Stimulated activated CD8-positive, alpha-beta memory T cell treated with anti-CD3 and anti-CD28 coated beads, Interleukin-12 subunit alpha, Interleukin-12 subunit beta, amount 100 ng/mL, for 4 hours (primary cell): ENCODE measurements at places on chromosomes 12 and 14.
A peak's percentile ranks its signal among the peaks of the same experiment; 100 is the strongest.

- DNase-seq, result no peak
These were observed 380 bp downstream of the ANO2 start for GRCh38 chr12:5944688-5945070.

- DNase-seq, result no peak
These were observed 1.7 kb downstream of the PRMT8 start for GRCh38 chr12:3492793-3493042.

DNA sequence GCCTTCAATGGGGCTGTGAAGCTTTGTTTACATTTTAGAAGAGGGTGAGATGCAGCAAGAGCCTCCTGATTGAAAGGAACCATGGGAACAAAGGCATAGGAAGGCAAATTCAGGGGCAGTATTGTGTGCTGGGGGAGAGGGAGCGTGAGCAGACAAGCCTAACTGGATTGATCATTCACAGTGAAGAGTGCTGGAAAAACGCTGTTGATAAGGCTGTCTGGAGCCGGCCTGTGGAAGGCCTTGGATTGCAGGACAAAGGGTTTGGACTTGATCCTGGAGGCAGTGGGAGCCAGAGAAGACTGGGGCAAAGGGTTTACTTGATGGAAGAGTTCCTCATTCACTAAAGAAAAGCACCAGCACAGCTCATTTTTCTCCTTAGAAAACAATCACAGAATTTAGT lies 160.5 kb downstream of the PAH start:
- DNase-seq, result no peak

GRCh38 chr12:46267825-46268582 lies 839 bp downstream of the SLC38A1 start:
- DNase-seq, result peak; percentile 13

GRCh38 chr14:101412739-101413138 lies 148.6 kb upstream of the DIO3 start:
- DNase-seq, result no peak

DNA sequence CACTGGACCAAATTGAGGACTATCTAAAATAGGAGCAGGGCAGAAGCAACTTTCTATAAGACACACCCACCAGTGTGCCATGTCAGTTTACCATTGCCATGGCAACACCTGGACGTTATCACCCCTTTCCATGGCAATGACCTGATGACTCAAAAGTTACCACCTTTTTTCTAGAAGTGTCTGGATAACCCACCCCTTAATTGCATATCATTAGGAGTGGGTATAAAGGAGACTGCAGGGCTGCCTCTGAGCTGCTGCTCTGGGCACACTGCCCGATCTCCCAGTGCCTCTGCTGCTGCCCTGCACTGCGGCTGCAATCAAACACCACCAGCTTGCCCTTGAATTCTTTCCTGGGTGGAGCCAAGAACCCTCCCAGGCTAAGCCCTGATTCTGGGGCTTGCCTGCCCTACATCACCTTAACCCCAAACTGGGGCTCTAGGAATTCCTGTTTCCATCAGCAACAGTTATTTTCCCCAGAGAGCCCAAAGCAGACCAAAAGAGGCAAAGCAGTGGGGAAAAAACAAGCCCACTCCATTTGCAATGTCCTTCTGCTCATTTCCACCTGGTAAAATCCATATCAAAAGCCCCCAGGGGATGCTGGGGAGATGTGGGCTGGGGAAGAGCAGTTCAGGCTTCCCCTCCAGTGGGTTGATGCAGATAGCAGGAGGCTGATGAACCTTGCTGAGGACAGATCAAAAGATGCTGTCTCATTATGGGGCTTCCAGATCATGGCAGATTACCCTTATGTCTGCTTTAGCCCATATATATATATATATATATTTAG lies 129.5 kb upstream of the NCOR2 start:
- no peak for DNase-seq

- no peak for DNase-seq
These were observed 33.8 kb upstream of the SMUG1 start for GRCh38 chr12:54222609-54223008.

DNA sequence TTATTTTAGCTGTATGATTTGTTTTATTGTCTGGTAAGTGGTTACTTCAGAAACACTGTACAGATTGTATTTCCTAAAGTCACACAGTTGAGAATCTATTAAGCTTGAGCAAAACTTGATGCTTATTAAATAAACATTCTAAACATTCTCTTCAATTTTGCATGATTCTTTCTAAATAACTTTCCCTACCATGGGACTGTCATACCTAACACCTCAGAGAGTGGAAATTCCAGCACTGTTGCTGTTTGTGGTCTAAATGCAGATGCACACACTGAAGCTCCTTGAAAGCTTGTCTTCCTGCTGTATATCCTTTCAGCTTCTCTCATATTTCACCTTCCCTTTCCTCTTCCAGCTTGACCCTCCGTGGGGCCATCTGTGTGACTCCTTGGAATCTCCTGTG lies 392.0 kb downstream of the LRIG3 start:
- no peak for DNase-seq

GRCh38 chr12:3565985-3566384 lies 75.0 kb downstream of the PRMT8 start:
- no peak for DNase-seq

- DNase-seq, result no peak
These were observed 89.7 kb downstream of the FGD4 start for GRCh38 chr12:32489070-32489469.

GRCh38 chr14:50263321-50263720 lies 31.9 kb upstream of the SOS2 start:
- DNase-seq, result no peak

DNA sequence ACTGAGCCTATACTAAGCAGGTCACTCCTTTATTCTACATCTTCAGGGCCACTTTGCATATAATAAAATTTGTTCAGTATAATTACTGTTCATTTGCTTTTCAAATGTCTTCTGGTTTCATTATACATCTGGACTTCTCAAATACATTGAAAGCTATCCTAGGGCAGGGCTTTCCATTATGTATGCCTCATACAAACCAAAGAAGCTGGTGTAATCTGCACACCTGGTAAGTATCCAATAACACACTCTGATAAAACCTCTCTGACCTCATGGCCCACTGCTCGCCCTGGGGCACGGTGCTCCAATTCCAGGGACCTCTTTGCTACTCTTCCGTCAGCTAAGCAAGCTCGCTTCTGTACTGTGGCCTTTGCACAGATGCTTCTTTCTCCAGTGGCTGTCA lies 21.9 kb upstream of the ISM2 start:
- no peak for DNase-seq

DNA sequence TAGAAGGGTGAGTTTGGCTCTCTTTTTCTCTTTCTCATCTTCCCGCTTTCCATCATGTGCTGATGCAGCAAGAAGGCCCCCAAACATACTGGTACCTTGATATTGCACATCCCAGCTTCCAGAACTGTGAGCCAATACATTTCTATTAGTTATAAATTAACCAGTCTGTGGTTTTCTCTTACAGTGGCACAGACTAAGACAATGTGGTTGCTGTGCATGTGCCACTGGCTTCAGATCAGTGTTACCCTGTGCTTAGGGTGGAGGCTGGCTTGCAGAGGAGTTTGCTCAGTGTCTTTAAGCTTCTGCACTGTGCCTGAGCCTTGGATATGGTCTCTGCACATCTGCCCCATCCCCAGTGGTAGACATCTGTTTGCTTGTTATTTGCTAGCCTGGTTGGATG lies 5.5 kb downstream of the IFI27L2 start:
- DNase-seq, result no peak

- no peak for DNase-seq
These were observed 33.1 kb downstream of the ASCL4 start for GRCh38 chr12:107807471-107808150.

DNA sequence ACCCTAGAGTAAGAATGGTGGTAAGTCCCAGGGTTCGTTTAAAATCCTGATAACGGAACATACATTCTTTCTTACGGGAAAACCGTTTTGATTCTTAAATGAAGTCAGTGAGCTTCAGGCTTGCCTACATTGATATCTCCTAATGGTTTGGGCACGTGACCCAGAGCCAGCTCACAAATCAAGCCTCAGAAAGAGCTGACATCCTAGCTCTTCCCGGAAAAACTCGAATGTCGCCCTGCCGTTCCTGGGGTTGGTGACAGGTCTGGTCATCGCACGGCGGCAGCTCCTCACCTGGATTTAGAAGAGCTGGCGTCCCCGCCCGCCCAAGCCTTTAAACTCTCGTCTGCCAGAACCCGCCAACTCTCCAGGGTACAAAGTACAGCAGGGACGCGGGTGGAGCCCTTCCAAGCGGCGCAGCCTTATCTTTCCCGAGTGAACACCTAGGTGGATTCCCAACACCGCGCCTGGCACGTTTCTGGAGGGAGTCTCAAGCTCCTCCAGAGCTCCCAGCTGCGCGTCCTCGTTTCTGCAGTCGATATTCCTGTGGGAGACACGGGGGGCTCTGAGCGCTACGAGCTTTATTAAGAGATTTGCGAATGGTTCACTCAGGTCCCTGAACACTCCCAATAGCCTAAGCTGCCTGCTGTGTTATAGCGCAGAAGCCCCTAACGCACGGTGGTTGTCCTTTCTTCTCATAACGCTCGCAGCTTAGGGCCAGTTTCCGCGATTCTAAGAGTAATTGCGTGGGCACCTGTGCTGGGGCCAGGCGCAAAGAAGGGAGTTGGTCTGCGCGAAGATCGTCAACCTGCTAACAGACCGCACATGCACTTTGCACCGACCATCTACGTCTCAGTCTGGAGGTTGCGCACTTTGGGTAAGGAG lies at the start of gene SSTR1:
SSTR1 (plus strand) TSS at position 169 of the 882 bp plus-strand sequence. CDS start 1,486 bp downstream, outside the sequence.
- DNase-seq, result no peak

- DNase-seq, result peak; percentile 24
These were observed 22.9 kb downstream of the ETFBKMT start for GRCh38 chr12:31682136-31682962.

GRCh38 chr14:100675699-100676684 lies 50.7 kb upstream of the DLK1 start:
- no peak for DNase-seq

DNA sequence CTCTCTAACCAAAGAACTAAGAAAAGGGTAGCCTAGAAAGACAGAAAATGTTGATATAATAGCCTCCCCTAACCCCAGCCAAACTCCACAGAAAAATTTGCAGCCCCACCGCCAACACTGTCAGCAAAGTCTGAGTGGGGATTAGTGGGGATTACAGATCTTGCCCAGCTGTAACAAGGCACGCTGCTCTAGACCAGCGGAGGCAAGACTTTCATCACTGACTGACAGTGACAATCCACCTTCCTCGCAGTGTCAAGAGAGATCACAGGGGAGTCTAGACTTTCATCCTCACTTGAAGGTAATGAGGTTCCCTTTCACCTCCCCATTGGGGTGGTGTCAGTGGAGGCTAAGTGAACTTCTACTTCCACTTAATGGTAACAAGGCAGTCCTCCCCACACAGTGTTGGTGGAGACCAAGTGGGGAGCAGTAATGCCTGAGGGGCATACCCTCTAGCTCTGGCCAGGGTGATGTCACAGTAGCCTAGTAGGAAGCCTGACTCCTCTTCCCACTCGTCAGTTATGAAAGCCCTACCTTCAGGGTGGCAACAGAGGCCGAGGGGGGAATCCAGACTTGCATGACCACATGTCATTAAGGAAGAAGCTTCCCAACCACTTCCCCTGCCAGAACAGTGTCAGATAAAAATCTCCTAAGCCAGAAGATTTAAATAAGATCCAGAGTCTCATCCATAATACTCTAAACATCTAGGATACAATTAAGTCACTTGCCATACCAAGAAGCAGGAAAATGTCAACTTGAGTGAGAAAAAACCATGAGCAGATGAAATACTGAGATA lies 91.7 kb upstream of the RASSF8 start:
- no peak for DNase-seq
